Activated T-cell treated with anti-CD3 and anti-CD28 coated beads, Interleukin-2, amount 50 U/mL, for 72 hours (primary cell): ENCODE measurements at places on chromosomes 6 and 20. TPM values are rescaled to one million over a fixed set of nuclear protein-coding genes. Genes with fewer than 3 reads are reported as not detected.
A peak's percentile ranks its signal among the peaks of the same experiment; 100 is the strongest.

DNA sequence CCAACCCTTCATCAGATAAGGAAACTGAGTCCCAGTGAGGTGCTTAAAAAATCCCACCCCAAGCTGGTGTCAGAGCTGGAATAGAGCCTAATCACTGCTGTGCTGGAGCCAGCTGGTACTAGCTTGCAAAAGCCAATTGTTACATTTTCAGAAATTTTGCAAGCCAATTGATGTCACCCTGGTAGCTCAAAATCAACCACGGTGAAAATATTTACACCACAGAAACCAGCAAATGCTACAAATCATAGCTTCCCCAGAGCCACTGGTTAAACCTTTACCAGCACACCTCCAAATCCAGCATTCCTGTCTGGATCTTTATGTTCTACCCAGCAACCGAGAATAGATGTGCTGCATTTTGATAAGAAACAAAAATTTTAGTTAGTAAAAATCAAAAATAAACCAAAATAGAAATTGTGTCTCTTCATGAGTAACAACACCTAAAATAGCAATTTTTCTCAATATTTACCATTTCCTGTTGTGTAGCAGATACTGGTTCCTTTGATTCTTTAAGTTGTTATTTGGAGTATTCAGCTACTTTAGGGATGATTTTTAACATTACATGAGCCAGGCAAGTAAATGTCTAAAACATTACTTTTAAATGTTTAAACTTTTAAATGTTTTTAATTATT lies 7.2 kb upstream of the LCA5 start:
- H3K27me3 ChIP-seq: peaks cover 5% of the 10 kb centered on the region
- no peaks in the 10 kb centered on the region for H3K4me1 ChIP-seq

DNA sequence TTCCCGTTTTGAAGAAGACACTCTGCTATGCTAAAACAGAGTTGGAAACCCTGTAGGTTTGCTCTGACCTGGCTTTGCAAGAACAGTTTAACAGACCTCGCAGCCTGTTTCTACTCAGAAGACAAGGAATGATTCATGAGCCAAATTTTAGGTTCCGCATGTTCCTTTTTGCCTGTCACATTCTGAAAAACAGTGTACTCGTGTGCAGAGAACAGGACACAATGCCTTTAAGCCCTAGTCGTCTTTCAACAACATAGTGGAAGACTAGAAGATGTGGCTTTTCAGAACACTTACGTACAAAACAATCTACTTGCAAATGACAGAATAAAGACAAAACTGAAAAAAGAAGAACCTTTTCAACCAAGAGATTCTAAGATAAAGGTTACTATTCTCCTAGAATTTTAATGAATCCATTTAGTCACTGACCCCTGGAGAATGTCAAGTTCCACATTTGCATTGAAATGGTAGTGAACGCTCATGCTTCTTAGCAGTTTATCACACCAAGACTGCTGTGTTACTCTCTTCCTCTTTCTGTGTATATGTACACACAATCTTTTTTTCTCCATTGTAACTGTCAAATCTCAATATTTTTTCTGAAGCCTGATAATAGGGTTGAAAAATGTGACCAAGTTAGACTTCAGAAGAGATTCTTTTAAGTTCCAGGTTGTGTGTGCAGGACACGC lies 220.7 kb upstream of the NRSN1 start:
- no peaks in the 10 kb centered on the region for H3K27me3 ChIP-seq
- no peaks in the 10 kb centered on the region for H3K36me3 ChIP-seq
- H3K4me1 ChIP-seq: no peaks in the 10 kb centered on the region
- no peak overlapping the region for H3K4me3 ChIP-seq
- no peak for DNase-seq
- no peak overlapping the region for H3K27ac ChIP-seq

The SCRT2 gene
- total RNA-seq: not detected

- no peak for DNase-seq
- no peak overlapping the region for H3K27ac ChIP-seq
- no peaks in the 10 kb centered on the region for H3K36me3 ChIP-seq
- H3K27me3 ChIP-seq: no peaks in the 10 kb centered on the region
Measured at GRCh38 chr6:22598339-22598738, 29.0 kb downstream of the HDGFL1 start.

The WFDC5 gene
- total RNA-seq: not detected

- peaks cover 8% of the 10 kb centered on the region for H3K4me1 ChIP-seq
- H3K4me3 ChIP-seq: peak overlapping the region; percentile 31
- H3K36me3 ChIP-seq: no peaks in the 10 kb centered on the region
- peaks cover 55% of the 10 kb centered on the region for H3K27me3 ChIP-seq
Measured at GRCh38 chr6:133854041-133854363, 34.9 kb upstream of the TCF21 start.

- no peak overlapping the region for H3K4me3 ChIP-seq
- H3K36me3 ChIP-seq: peaks cover 2% of the 10 kb centered on the region
- no peak for DNase-seq
- H3K27me3 ChIP-seq: peaks cover 19% of the 10 kb centered on the region
- no peaks in the 10 kb centered on the region for H3K4me1 ChIP-seq
Measured at GRCh38 chr6:71468841-71469700, 180.5 kb downstream of the OGFRL1 start.

The ACTL10 gene
- 1.8 TPM for total RNA-seq

The OPRM1 gene
- total RNA-seq: not detected

GRCh38 chr20:32988008-32988407 lies 16.2 kb downstream of the SUN5 start:
- no peak overlapping the region for H3K27ac ChIP-seq
- H3K27me3 ChIP-seq: no peaks in the 10 kb centered on the region
- H3K36me3 ChIP-seq: no peaks in the 10 kb centered on the region
- H3K4me1 ChIP-seq: peaks cover 22% of the 10 kb centered on the region
- no peak for DNase-seq

- no peaks in the 10 kb centered on the region for H3K27me3 ChIP-seq
- H3K4me1 ChIP-seq: no peaks in the 10 kb centered on the region
- no peak for DNase-seq
- no peaks in the 10 kb centered on the region for H3K36me3 ChIP-seq
- no peak overlapping the region for H3K4me3 ChIP-seq
Measured at GRCh38 chr6:168826726-168827585, 386.0 kb downstream of the SMOC2 start.

The C2 gene
- 3.4 TPM for total RNA-seq

The HFE gene
- total RNA-seq: 1.3 TPM
